ENCODE measurements at places on chromosomes 16 and 17. TPM values are rescaled to one million over a fixed set of nuclear protein-coding genes. Genes with fewer than 3 reads are reported as not detected.

Gene ATAD5
- total RNA-seq, result 3.8 TPM

Gene SOCS7
- 11.9 TPM for total RNA-seq

Gene IRX6
- total RNA-seq, result 0.08 TPM

Gene CNTROB
- total RNA-seq, result 15.4 TPM

Gene TBC1D28
- not detected for total RNA-seq

Gene TM4SF5
- not detected for total RNA-seq

Gene ZACN
- not detected for total RNA-seq

Gene MMP28
- total RNA-seq, result 14.5 TPM

Gene P4HB
- 812 TPM for total RNA-seq

Gene NPIPA5
- 5.1 TPM for total RNA-seq

Gene ZNF267
- 10.4 TPM for total RNA-seq

Gene PLLP
- total RNA-seq, result 9.3 TPM

Gene IKZF3
- total RNA-seq, result 1.1 TPM

Gene CACNG5
- not detected for total RNA-seq

Gene PPP1R9B
- 26.3 TPM for total RNA-seq

GRCh38 chr17:17780922-17781590 lies 55.7 kb downstream of the SREBF1 start:
- no peak for ATAC-seq

GRCh38 chr16:80852261-80852872 lies 48.0 kb upstream of the CDYL2 start:
- ATAC-seq, result no peak

DNA sequence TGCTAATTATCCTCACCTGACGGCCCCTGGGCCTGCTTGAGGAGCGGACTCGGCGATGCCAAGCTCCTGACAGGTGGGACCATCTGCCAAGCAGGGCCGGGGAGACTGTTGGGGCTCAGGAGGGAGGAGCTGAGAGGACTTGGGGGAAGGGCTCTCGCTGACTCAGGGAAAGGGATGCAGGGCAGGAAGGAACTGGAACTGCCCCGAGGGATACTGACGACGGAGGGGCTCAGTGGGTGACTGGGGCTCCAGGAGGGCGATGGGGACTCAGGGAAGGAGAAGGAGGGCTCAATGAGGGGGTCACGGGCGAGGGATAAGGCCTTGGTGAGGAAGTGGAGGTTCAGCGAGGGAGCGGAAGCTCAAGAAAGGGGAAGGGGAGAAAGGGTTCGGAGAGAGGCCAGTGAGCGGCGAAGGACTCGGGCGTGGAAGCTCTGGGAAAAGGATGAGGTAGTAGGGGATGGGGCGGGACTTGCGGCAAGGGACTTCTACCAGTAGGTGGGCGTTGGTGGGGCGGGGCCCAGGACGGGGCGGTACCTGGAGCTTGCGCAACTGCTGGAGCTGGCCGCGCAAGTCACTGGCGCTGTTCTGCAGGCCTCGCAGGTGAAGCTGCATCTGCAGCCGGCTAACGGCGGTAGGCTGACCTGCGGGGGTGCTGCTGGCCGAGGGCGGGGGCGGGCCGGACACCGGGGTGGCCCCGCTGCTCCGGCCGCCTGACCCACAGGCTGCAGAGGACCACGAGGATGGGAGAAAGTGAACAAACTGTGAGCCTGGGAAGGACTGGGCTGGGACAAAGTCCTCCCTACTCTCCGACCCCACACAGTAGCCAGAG lies 46.5 kb downstream of the SRCIN1 start:
- peak; percentile 68 for ATAC-seq

GRCh38 chr16:4846901-4847773 lies at the start of the genes GLYR1 and UBN1:
GLYR1 (minus strand) TSS chr16:4847288; CDS start chr16:4847265, 23 bp downstream.
UBN1 (plus strand) TSS chr16:4847481; CDS start chr16:4852918, 5,437 bp downstream.
- peak; percentile 95 for ATAC-seq

DNA sequence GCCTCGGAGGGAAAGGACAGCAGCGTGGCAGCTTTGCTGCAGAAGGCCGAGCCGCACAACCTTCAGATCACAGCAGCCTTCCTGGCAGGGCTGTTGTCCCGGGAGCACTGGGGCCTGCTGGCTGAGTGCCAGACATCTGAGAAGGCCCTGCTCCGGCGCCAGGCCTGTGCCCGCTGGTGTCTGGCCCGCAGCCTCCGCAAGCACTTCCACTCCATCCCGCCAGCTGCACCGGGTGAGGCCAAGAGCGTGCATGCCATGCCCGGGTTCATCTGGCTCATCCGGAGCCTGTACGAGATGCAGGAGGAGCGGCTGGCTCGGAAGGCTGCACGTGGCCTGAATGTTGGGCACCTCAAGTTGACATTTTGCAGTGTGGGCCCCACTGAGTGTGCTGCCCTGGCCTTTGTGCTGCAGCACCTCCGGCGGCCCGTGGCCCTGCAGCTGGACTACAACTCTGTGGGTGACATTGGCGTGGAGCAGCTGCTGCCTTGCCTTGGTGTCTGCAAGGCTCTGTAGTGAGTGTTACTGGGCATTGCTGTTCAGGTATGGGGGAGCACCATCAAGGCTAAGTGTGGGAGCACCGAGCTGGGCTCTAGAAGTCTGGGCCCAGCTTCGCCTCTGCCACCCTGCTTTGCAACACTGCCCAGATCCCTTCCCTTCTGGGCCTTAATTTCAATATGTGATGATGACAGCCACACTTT lies 18.6 kb downstream of the NOD2 start:
- ATAC-seq, result no peak

GRCh38 chr17:30554839-30555751 lies 77.9 kb downstream of the GOSR1 start:
- no peak for ATAC-seq

GRCh38 chr17:58247511-58248363 lies 9.4 kb downstream of the LPO start:
- ATAC-seq, result no peak

- ATAC-seq, result no peak
Measured at GRCh38 chr17:226108-227077, 44.9 kb upstream of the DOC2B start.

DNA sequence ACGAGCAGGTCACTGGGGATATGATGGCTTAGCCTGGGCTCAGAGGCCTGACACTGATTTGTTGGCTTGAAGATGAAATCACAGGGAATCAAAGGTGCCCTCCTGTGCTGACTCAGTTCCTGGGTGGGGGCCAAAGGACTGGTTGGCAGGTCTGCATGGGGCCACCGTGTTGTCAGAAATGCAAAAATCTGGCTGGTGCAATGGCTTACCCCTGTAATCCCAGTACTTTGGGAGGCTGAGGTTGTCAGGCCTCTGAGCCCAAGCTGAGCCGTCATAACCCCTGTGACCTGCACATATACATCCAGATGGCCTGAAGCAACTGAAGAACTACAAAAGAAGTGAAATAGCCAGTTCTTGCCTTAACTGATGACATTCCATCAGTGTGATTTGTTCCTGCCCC lies 314.2 kb downstream of the WWOX start:
- ATAC-seq, result peak; percentile 77

DNA sequence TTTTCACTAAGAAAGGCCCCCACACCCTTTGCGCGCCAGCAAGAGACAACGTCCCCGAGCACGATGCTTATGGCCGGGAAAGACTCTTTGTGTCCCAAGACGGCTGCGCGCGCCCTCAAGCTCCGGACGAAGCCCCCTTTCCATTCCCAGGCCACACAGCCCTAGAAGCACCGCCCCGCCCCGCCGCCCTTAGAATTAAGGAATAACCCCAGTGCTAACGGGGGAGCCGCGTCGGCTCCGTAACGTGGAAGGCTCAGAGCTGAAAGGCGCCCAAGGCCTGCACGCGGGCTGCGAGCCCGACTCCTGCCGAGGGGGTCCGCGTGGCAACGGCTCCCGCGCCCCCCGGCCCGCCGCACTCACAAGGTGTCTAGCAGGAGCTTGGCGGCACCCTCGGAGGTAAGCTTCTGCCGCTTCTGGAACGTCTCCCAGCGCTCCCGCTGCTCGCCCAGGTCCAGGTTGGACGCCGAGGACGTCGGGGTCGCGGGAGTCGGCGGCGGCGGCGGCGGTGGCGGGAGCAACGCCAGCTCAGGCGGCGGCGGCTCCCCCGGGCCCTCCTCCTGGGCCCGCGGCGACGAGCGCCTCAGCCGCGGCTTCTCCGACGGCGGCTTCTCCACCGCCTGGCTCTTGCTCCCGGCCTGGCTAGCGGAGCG lies 477 bp downstream of the CENPV start:
- peak; percentile 54 for ATAC-seq

- ATAC-seq, result peak; percentile 53
Measured at GRCh38 chr16:11915114-11915643, 577 bp downstream of the GSPT1 start.

DNA sequence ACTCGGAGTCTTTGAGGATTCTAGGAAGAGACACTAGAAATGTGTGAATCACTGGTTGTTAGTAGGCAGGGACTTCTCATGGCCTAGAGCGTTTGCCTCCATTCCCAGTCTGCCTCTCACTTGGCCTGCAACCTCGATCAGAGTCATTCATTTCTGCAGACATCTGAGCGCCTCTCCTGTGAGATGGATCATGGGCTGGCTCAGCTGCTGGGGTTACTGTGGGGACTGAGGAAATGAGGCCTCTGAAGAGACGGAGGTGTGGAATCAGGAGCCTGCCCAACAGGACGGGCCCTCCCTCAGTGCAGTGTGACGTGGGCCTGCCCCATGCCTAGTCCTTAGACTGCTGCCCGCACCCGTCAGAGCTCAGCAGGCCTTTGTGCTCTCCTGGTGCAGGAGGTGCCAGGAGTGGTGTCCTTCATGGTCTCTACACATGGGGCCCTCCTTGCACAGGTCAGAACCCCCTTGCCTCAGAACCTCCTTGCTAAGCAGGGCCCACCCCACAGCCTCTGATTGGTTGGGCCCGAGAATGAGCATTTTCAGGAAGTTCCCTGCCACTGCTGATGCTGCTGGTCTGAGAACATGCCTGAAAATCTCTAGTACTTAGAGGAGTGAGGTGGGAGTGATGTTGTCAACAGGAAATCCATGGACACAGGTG lies 99.4 kb downstream of the NPIPB11 start:
- peak; percentile 40 for ATAC-seq

- ATAC-seq, result no peak
Measured at GRCh38 chr17:67813803-67814180, 11.5 kb upstream of the BPTF start.

DNA sequence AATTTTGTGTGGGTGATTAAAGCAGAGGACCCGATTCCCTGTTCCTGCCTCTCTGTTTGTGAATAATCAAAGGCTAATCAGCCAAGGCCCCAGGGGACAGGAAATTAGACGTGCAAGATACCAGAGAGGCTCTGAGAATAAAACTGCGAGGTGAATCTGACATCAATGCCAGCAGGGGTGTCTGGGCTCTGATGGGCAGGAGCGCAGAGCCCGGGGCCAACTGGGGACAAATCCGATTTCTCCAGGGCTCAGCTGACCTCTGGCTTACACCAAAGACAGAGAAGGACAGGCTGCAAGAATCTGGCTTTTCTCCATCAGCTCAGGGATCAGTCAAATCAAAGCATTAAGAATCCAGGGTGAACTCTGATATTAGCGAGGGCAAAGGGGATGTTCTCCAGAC lies 174.3 kb downstream of the XYLT1 start:
- no peak for ATAC-seq

- ATAC-seq, result no peak
Measured at GRCh38 chr16:49704586-49705155, 151.2 kb downstream of the ZNF423 start.

- ATAC-seq, result no peak
Measured at GRCh38 chr17:39082482-39082881, 69.0 kb downstream of the PLXDC1 start.

GRCh38 chr16:61887903-61888302 lies 148.3 kb downstream of the CDH8 start:
- no peak for ATAC-seq

DNA sequence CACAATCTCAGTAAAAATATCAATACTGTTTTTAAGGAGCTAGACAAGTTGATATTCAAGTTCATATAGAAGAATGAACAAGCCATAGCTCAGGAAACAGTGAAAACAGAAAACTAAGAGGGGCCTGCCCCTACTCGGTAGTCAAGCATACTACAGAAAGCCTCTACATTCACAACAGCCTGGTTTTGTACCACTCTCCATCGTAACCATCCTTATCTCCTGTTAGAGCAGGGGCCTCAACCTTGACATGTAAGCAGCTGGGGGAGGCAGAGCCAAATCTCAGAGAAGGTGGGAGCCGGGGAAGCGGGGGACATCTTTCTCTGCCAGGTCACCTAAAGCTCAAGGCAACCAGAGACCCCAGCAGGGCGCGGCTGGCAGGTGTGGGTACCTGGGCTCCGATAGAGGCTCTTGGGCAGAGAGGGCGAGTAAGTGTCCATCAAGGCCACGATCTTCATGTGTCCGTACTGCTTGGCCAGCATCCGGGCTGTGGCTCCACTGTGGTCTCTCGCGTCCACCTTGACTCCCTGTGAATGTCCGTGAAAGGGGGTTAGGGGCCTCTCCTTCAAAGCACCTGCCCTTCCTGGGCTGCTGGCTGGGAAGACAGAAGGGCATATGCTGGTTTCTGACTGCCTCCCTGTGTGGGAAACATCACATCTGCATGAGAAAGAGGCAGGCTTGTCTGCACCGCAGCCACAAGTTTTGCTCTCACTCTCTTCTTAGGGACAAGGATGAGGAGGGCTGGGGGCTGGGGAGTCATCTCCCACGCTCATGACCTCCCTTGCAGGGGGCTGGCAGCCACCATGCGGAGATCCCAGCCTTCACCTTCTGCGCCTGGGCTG lies 20.2 kb downstream of the ANKS3 start:
- ATAC-seq, result no peak

GRCh38 chr16:9092978-9093344 lies 1.5 kb downstream of the HAPSTR1 start:
- no peak for ATAC-seq

DNA sequence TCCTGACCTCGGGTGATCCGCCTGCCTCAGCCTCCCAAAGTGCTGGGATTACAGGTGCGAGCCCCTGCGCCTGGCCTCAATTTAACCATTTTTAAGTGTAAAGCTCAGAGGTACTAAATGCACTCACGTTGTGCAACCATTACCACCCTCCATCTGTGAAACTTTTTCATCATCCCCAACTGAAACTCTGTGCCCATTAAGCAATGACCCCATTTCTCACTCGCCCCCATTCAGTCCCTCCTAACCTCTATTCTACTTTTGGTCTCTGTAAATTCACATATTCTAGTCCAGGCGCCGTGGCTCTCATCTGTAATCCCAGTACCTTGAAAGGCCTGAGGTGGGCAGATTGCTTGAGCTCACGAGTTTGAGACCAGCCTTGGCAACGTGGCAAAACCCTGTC lies 8.3 kb upstream of the SPNS3 start:
- ATAC-seq, result no peak
